ENCODE measurements at places on chromosomes 4 and X.

DNA sequence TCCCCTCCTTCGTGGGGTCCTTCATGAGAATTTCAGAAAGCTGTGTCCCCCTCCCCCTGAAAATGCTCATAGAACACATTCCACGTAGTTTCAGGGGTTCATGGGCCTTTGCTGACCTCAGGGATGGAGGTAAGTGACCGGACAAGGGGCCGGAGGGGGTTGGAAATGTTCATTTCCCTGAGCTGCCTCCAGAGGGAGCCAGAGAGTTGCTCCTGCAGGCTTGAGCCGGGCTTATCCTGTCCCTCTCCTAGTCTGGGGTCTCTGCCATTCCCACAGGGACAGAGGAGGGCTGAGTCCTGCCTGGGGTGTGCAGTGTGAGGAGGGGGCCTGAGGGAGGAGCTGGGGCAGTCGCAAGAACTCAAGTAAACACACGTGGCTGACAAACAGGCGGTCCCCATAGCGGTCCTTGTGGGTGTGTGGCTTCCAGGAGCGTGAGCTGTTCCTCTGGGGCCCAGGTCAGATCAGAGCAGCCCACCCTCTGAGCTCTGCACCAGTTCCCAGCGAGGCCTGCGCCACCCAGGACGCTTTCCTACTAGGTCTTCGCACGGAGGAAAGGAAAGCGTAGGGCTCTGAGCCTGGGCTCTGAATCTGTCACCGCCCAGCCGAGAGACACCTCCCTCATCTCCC lies 62.5 kb downstream of the WFS1 start:
- peak; percentile 27 for DNase-seq

GRCh38 chr4:156280686-156281085 lies 327.0 kb upstream of the CTSO start:
- DNase-seq, result no peak

DNA sequence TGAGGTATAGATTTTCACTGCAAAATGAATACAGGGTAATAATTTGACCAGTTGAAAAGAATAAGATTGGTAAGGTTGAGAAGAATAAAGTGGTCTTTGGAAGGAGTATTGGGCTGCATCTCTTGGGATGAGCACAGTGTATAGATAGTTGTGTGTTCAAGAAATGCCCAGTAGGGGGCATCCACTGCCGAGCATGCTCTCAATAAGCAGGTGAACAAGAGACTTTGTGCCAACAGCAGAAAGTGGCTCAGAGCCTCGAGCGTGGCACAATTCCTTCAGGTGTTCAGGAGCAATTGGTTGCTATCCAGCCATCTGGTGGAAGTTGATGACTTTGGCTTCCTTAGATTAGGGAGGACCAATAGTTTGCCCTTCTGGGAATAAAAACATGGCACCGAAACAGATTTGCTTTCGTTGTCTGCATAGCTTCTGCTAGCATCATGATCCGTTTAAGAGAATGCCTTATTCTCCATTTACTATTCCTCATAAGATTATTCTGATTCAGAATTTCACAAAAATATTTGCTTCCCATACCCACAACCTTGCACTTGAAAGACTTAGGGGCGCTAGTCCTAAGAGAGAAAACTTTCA lies 258.1 kb upstream of the NEIL3 start:
- no peak for DNase-seq

DNA sequence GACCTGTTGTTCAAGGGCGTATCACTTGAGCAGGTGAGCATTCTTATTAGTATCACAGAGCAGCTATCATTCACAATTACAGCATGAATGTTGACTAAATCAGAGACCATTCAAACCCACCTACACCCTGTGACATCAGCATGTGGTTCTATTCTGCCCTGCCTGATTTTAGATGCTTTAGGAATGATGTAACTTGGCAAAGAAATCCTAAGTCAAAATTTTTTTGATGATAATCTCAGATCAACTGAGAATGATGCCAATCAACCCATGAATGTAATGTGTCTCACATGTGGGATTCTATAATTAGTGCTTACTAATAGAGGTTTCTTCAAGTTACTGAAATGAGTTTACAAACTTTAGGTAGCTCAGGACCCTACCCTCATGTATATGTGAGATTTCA lies 13.4 kb upstream of the CHIC2 start:
- no peak for DNase-seq

- DNase-seq, result no peak
Observed at GRCh38 chrX:74280759-74281158, 23.2 kb upstream of the ZCCHC13 start.

GRCh38 chr4:3313556-3314228 lies 20.9 kb downstream of the RGS12 start:
- DNase-seq, result no peak

DNA sequence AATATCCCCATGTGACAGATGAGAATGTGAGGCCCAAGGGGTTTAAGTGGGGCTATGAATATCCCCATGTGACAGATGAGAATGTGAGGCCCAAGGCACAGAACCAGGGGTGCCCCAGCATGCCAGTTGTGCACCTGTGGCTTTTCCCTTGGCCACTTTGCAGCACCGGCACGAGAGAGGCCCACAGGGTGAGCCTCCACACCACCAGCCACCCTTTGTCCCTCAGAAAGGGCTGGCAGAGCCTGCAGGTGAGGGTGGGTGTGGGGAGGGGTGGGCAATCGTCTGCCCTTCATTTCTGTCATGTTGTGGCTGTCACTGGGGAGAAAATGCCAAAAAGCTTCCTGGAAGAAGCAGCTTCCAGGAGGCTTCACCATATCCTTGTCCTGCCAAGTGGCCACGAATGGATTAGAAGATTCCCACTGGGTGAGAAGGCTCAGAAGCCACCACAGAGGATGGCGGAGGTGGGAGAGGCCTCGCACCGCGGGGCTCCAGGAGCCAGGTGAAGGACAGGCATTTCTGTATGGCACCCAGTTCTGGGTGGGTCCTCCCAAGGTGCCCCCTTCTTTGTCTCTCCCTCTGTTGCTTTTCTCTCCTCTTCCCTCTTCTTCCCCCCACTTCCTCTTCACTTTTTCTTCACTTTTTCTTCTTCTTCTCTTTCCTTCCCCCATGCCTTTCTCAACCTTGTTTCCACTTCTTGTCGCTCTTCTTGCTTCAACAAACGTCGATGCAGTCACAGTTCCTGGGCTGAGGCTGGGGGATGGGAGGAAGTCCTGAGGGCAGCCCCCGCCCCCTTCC lies 469 bp upstream of the GPR78 start:
- no peak for DNase-seq

DNA sequence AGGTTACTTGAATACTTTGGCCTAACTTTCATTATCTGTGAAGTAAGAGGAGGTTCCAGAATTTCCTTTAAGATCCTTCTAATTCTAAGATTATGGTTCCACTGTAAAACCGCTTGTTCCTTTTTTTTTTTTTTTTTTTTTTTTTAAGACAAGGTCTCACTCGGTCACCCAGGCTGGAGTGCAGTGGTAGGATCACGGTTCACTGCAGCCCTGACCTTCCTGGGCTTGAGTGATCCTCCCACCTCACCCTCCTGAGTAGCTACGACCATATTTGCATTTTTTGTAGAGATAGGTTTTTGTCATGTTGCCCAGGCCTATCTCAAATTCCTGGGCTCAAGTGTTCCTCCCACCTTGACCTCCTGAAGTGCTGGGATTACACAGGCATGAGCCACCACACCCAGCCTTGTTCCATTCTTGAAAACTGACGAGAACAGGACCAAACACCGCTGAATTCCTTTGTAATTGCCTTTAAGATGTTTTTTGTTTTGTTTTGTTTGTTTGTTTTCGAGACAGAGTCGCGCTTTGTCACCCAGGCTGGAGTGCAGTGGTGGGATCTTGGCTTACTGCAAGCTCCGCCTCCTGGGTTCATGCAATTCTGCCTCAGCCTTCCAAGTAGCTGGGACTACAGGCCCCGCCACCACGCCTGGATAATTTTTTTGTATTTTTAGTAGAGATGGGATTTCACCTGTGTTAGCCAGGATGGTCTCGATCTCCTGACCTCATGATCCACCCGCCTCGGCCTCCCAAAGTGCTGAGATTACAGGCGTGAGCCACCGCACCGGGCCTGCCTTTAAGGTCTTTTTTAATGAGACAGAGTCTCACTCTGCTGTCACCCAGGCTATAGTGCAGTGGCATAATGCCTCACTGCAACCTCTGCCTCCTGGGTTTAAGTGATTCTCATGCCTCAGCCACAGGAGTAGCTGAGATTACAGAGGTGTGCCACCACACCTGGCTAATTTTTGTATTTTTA lies 6.8 kb downstream of the PDS5A start:
- no peak for DNase-seq

DNA sequence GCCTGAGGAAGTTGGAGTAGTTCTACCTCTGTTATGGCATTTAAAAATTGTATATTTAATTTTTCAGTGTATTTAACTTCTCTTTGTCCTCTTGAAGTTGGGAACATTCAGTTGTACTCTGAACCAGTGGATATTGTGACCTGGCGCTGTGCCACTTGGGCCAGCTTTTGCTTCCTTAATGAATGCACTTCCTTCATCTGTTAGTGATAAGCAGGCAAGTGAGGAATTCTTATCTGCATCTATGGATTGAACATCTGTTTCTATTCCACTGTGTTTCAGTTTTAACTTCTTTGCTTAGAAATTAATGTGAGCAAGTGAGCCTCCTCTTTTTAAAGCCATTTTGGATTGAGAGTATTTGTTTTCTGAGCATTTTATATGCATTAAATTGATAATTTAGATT lies 128.3 kb downstream of the UCHL1 start:
- no peak for DNase-seq

- DNase-seq, result no peak
Observed at GRCh38 chrX:38601866-38602265, 40.5 kb downstream of the TSPAN7 start.

- DNase-seq, result no peak
Observed at GRCh38 chr4:124491361-124492145, 221.0 kb downstream of the ANKRD50 start.

DNA sequence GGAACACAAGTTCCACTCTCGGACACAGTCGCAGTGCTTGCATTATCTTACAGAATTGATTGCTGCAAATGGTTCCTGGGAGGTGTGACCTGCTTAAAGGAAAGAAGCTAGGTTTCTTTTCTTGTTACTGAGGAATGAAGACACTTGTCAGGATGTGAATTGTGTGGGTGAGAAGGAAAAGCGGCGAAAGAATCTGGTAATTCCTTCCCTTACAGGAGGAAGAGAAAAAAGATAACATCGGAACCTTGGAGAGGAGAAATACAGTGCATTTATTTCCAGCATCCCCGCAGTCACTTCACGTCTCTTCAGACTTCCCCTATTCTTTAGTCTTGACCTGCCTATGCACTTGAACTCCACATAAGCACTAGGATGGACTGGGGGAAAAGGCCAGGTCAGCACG lies 389 bp upstream of the CCSER1 start:
- no peak for DNase-seq

GRCh38 chr4:74267998-74268606 lies 40.2 kb upstream of the EPGN start:
- DNase-seq, result peak; percentile 11

GRCh38 chr4:90349636-90350035 lies 222.4 kb downstream of the CCSER1 start:
- DNase-seq, result no peak

DNA sequence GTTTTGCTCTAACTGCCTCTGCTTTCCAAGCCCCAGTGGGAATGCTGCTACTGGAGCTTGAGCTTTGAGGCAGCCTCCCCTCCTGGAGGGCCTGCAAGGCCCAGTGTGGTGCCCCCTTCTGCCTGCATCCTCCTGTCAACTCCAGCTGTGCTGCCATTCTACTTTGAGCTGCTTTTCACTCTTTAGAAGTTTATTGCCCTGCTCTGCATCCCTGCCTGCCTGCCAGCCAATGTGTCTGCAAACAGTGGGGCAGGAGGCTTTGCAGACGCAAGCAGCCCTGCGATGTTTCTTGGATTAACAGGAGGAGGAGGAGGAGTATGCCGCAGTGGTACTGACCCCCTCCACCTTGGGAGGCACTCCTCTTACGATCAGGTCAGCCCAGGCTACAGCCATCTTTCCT lies 16.4 kb downstream of the TMEM31 start:
- no peak for DNase-seq

DNA sequence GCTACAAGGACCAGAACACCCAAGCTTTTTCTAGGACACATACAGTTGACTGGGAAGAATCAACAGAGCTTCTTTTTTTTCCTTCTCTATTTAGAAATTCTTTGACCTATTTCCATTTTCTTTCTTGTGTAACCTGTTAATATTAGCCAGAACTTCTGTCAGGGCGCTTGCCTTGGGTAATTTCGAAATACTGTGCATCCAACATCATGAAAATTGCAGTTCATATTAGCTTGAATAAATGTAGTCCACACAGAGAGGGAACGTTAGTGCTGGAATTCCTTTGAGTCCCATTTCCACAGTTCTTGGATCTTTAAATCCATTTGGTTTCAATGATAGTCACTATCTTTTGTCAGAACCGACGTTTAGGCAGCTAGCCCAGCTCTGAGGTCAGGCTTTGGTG lies 141.8 kb downstream of the MXRA5 start:
- DNase-seq, result no peak

- DNase-seq, result no peak
Observed at GRCh38 chrX:11380187-11380844, 87.1 kb downstream of the AMELX start.

DNA sequence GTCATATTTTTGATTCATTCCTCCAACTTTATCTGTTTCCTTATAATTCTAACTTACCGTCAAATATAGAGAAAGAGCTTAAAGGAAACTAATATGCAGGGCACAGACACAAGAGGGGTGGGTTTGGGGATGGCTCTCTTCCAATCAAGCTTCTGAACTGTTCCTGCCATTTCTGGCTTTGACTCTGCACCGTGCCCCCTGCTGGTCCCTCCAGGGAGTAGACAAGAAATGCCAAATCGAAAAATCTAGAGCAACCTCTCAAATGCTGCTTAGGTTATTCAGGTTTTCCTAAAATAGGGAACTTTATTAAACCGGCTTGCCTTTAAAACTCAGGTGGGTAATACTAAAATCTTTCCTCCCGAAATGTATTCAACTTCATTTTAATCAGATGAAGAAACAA lies 39.8 kb upstream of the VCX3A start:
- no peak for DNase-seq

DNA sequence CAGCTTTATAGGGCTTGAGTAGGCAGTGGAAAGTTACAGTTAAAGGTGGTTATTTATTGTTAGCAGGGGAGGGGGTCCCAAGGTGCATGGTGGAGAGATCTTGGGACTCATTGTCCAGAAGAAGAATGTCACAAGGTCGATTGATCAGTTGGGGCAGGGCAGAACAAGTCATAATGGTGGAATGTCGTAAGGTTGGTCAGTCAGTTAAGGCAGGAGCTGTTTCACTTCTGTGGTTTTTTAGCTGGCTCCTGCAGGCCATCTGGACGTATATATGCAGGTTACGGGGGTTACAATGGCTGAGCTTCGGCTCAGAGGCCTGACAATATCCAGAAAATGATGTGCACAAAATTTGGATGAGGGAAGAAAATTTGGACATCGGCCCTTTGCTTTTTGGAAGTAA lies 7.1 kb downstream of the OFD1 start:
- no peak for DNase-seq

DNA sequence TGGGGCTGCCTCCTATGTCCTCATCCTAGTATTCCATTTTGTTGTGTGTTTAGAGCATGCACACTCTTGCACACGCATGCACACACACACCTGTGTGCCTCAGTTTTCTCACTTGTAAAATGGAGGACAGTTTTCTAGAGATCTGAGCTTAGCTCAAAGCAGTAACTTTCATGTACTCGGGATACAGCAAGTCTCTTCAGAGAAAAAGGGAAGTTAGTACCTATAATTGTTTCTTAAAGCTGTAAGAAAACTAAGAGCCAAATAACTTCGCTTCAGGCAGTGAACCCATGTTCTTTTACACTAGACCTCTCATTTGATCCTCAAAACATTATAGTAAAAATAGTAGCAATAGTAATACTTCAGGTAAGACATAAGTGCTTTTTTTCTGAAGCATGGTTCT lies 49.6 kb downstream of the KIT start:
- DNase-seq, result no peak

GRCh38 chrX:20029728-20030127 lies 38.9 kb upstream of the BCLAF3 start:
- DNase-seq, result no peak

- DNase-seq, result no peak
Observed at GRCh38 chr4:154618708-154619315, 6.4 kb upstream of the FGG start.

Measured in NCI-H774 (cell line).